ENCODE measurements at places on chromosomes 13 and 19.

GRCh38 chr13:33073338-33073737 lies 57.1 kb downstream of the KL start:
- DNase-seq = no peak

- no peak for DNase-seq
Observed at GRCh38 chr19:30669329-30670010, 297.3 kb downstream of the ZNF536 start.

DNA sequence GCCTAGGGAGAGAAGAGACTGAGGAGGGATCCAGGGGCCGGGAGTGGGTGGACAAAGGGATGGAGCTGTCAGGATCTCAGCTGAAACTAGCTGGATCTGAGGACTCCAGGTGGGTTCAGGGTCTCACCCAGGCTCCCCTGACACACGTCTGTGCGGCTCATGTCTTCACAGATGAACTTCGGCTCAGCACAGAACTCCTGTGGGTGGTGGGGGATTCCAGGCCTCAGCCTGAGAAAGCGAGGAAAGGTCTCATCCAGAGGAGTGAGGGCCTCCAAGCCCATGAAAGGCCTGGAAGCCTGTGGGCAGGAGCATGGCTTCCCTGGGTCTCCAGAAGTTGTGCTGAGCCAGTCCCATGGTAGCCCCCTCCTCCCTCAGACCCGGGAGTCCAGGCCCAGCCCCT lies 1.4 kb downstream of the CAPN12 start:
- no peak for DNase-seq

- DNase-seq = no peak
Observed at GRCh38 chr13:49701491-49701890, 10.2 kb upstream of the EBPL start.

DNA sequence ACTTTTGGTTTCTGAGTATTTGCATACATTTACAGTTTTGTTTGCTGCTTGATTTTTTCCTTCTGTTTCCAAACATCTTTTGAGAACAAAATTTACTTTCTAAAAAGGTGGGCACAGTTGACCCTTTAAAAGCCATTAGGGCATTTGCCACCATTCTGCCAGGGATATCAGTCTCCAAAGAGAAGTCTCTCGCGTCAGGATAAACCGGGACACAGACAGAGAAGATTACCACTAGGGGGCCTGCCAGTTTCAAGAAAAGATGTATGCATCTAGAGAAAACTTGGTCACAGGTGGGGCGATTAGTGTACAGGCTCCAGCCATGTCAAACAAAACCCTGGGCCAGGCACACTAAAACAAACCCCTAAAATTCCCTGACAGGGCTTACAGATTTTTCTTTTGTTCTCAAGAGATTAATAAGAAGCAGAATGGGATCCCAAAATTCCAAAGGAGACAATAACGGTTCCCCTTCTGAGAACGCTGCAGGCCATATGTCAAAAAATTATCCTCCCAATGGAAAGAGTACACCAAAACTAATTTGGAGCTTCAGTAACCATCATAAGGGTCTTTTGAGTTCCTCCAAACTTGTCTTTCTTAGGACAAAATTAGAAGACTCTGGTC lies 10.7 kb upstream of the PABPC3 start:
- no peak for DNase-seq

- DNase-seq = no peak
Observed at GRCh38 chr19:21335721-21336120, 6.5 kb upstream of the ZNF708 start.

- DNase-seq = no peak
Observed at GRCh38 chr13:22173610-22174009, 502.7 kb downstream of the FGF9 start.
